NCI-H1436 treated with DMSO at 0.1 percent for 48 hours (cell line): ENCODE measurements at places on chromosomes 3 and 15.

GRCh38 chr15:58136731-58137130, 1.4 kb upstream of the AQP9 start:
- no peak for DNase-seq

- no peak for DNase-seq
Measured at GRCh38 chr15:73227433-73228056, 141.2 kb downstream of the HCN4 start.

GRCh38 chr15:88987934-88988671, 74.9 kb upstream of the MFGE8 start:
- no peak for DNase-seq

- no peak for DNase-seq
Measured at GRCh38 chr3:58422756-58423325, 10.8 kb downstream of the PDHB start.

DNA sequence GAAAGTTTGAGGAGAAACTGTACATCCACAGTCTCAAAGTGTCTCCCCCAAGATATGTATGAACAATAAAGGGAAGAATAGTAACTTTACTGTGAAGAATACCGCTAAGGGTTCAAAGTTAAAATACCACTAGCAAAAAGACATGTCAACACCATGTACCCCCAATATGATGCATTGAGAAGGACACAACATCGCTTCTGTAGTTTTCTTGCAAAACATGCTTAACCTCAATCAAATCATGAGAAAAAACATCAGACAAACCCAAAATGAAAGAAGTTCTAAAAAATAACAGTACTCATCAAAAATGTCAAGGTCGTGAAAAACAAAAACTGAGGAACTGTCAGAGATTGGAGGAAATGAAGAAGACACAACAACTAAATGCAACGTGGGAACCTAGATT, 3.6 kb downstream of the HERC1 start:
- no peak for DNase-seq

GRCh38 chr15:27086805-27087204, 115.8 kb downstream of the GABRG3 start:
- DNase-seq: no peak

GRCh38 chr3:160806094-160806493, 50.1 kb downstream of the PPM1L start:
- DNase-seq: no peak

DNA sequence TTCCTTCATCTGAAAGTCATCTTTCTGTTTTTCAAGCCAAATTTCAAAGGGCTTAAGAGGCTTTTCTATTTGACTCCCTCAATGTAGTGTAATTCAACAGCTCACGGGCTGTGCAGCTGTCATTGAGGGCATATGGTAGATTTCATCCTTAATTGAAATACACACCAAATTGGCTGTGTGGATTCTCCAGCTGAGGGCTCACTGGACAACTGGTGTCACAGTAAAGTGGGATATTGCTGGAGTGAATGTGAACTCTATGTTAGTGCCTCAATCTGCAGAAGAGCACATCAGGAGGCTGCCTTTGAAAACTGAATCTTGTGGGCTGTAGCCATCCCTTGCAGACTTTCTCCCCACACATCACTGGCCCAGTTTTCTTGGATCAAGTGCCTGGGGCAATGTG, 120.1 kb downstream of the GALK2 start:
- no peak for DNase-seq

- DNase-seq: no peak
Measured at GRCh38 chr3:128504963-128505730, 12.1 kb upstream of the GATA2 start.

- DNase-seq: no peak
Measured at GRCh38 chr15:39542385-39543065, 38.4 kb upstream of the THBS1 start.

GRCh38 chr3:148450819-148451218, 246.9 kb upstream of the AGTR1 start:
- no peak for DNase-seq

DNA sequence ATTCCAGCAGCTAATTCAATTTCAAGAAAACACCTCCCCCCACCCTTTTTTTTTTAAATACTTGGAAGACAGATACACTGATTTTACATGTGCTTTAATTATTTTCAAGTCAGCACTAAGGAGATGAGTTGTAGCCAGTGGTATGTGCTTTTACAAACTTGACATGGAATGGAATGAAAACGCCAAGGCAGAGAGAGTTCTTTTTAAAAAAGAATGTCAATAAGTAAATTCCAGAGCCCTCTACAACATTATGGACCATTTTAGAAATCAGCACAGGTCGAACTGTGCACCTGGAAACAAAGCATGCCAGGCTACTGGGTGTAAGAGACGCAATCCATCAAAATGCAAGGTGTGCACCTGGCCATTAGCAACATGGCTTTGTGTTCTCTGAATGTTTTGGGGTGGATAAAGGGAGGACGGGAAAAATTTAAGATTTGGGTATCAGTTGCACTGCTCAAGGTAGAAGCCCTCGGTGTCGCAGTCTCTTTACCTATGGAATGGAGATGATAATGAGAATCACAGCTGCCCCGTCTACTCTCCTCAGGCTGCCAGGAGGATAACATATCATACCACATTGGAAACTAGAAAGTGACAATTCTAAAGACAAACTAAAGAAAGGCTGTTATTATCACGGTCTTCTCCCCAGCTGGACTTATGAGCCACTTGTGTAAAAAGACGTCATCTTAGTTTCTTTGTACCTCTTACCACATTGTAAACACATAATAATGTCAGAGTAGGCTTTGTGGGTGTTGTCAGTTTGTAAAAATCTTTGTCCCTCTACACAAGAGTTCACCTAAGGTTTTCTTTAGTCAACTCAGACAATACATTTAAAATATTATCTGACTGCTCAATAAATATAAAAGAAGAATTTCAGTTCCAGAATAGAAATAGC, 107.4 kb upstream of the PRICKLE2 start:
- DNase-seq: no peak

DNA sequence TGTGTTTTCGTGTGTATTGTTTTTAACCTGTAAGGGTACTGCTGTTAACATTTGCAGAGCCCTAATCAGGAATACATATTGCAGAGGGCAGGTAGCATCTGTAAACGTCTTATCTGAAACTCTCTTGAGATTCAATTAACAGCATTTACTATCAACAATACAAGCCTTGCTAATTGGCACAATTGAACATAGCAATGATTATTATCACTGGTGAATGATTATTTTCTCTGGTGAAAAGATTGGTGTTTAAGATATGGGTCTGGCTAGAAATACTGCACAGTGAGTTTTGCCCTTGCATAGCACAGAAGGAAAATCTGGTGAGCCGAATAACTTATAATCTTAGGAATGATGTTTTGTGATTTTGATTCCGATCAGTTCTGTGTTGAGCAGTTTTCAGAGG, 5.9 kb upstream of the CNTN4 start:
- no peak for DNase-seq

GRCh38 chr15:45393851-45394250, 15.5 kb upstream of the GATM start:
- DNase-seq: no peak

DNA sequence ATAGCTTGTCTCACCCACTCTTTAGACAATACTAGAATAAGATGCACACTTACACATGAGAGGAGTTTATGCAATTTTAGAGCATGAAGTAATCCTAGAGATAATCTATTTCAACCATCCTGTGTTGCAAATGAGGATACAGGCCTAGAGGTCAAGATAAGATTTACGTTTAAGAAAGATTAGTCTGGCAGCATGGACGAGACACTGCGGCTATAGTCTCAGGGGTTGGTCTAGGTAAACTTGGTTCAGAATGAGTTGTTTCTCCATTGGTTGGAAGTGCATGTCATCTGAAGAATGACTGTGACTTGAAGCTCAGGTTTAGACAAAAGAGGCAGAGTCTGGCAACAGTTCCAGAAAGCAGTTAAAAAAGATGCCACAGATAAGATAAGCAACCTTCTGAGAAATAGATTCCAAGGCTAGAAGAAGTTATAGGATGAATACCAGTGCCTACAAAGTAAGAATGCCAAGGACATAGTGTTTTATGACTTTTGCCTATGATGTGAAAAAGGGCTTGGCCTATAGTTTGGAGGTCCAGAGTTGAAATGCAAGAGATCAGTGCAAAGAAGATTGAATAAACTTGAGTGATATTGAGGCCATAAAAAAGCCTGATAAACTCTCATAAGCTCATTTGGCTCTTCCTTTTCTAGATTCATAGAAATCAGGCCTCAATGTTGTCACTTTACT, 631.0 kb downstream of the SQOR start:
- no peak for DNase-seq

DNA sequence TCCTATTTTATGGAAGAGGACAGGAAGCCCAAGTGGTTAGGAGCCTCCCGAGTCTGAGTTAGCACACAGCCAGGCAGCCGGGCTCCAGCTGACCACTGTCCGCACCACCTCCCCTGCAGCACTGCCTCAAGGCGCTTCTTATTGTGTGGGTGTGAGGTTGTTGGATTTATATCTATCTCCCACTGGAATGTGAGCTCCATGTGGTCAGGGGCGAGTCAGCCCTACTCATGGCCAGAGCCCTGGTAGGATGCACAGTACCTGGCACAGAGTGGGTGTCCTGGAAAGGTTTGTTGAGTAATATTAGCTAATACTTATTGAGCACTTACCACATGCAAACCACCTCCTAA, 9.7 kb upstream of the FBLN2 start:
- DNase-seq: no peak

GRCh38 chr3:3627114-3627513, 172.1 kb upstream of the LRRN1 start:
- DNase-seq: no peak

GRCh38 chr3:125608419-125608818, 13.1 kb upstream of the OSBPL11 start:
- DNase-seq: no peak

GRCh38 chr3:30477149-30477921, 129.1 kb upstream of the TGFBR2 start:
- DNase-seq: no peak

DNA sequence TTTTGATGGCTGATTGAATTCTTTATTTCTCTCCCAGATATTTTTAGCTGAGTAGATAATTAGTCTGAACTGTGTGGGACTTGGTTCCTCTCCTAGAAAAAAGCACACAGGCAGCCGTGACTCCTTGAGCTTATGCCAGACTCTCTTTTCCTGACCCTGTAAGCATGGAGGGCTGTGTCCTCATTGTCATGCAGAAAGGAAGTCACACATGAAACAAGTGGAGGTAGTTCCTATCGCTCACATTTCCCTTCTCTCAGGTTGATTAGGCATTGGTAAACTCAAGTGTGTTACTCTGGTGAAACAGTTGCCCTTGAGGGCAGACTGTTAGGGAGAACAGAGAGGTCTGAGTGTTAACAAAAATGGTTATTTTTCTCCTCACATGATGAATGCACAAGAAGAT, 6.3 kb upstream of the RTP4 start:
- no peak for DNase-seq
